ENCODE measurements at places on chromosomes 16 and 17.

DNA sequence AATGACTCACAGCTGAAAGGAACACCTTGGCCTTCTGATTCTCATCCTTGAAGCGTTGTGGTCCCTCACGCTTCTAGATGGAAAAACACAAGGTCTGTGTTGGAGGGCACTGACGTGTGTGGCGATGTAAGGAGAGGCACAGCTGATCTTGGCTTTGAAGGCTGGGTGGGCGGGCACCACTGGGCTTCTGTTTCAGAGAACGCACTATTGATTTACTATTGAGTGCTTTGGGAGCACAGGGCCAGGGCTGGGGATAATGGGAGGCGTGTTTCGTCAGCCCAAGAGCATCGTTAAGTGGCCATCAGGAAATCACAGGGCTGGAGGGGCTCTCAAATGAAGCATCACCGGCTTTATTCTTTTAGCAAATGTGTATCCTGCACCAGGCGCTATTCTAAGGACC is 70.7 kb downstream of the CMIP start:
- DNase-seq: no peak

GRCh38 chr16:28193530-28194423 is 18.0 kb downstream of the XPO6 start:
- peak; percentile 46 for DNase-seq

DNA sequence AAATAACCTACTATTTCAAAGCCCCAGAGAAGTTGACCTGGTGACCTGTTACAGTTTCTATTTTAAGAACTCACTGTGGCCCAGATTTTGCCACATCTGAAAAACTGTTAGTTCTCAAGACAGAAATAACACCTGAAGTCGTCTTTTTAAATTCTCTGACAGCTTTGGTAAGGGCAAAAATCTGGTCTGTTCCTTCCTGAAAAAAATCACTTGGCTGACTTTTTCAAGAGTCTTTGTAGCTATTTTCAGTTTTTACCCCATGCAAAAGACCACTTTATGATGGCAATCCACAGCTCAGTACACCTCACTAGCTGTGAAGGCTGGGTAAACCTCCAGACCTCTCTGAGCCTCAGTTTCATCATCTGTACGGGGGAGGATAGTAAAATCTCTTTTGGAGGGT is 60.7 kb upstream of the SREBF1 start:
- no peak for DNase-seq

DNA sequence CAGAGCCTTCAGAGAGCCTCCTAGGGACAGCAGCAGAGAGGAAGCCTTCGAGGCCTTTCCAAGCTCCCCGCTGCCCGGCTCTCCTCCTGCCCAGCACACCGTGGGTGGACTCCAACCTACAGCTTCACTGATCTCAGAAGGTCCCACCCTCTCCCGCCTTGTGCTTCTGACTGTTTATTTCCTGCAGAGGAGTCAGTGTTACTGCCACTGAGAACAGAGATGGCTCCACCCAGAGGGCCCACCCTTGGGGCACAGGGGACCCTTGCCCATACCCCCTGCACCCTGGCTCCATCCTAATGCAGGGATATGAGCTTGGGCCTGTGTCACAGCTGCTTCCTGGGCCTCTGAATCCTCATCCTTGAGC is 52.8 kb upstream of the TOB1 start:
- peak; percentile 41 for DNase-seq

GRCh38 chr17:45222289-45222995 is 757 bp downstream of the FMNL1 start:
- DNase-seq: peak; percentile 81

- DNase-seq: no peak
Measured at GRCh38 chr16:78889346-78889745, 711.2 kb downstream of the MAF start.

DNA sequence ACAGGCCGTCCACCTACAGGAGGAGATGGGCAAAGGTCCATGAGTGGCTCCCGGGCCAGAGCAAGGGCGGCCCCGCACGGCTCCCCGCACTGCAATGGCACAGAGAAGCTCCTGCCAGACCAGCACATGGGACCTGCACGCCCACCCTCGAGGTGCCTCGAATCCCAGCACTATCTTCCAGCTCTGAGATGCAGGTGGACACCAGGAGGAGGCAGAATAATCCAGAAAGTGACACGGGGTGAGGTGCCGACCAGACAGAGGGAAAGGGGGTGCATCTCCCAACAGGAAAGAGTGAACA is 26.5 kb upstream of the C16orf95 start:
- no peak for DNase-seq

GRCh38 chr16:25092441-25092840 is 19.1 kb upstream of the LCMT1 start:
- no peak for DNase-seq

- DNase-seq: no peak
Measured at GRCh38 chr17:39219647-39220154, 6.0 kb downstream of the STAC2 start.

GRCh38 chr17:64377769-64378282 is 12.8 kb downstream of the PECAM1 start:
- DNase-seq: no peak

DNA sequence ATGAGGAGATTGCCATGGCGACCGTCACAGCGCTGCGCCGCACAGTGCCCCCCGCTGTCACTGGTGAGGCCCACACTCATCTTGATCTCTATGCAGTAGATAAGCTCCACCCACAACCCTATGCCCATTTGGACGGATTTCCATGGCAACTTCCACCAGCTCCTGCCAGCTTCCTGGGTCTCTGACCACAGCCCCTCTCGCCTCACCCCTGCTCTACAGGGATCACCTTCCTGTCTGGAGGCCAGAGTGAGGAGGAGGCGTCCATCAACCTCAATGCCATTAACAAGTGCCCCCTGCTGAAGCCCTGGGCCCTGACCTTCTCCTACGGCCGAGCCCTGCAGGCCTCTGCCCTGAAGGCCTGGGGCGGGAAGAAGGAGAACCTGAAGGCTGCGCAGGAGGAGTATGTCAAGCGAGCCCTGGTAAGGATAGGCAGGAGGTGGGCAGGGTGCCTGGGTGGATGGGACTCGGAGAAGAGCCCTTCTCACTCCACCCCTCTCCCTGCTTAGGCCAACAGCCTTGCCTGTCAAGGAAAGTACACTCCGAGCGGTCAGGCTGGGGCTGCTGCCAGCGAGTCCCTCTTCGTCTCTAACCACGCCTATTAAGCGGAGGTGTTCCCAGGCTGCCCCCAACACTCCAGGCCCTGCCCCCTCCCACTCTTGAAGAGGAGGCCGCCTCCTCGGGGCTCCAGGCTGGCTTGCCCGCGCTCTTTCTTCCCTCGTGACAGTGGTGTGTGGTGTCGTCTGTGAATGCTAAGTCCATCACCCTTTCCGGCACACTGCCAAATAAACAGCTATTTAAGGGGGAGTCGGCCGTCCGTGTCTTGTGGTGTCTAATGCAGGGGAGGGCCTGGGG is 4.3 kb downstream of the ALDOA start:
- DNase-seq: no peak
